ENCODE measurements at places on chromosomes 3 and 15. TPM values are rescaled to one million over a fixed set of nuclear protein-coding genes. Genes with fewer than 3 reads are reported as not detected.

The SEC22C gene
- 50.7 TPM for total RNA-seq

The MORF4L1 gene
- total RNA-seq, result 240 TPM

The C3orf70 gene
- 0.04 TPM for total RNA-seq

The ITPKA gene
- total RNA-seq, result 33.3 TPM

The CNTN6 gene
- not detected for total RNA-seq

The CSNK1G1 gene
- total RNA-seq, result 10.4 TPM

The TM4SF1 gene
- total RNA-seq, result 0.44 TPM

The VEPH1 gene
- 4.6 TPM for total RNA-seq

The BOC gene
- not detected for total RNA-seq
